Stimulated activated CD4-positive, alpha-beta T cell treated with anti-CD3 and anti-CD28 coated beads, Interleukin-1b, Interleukin-23, amount 100 ng/mL, for 1 hour (primary cell): ENCODE measurements at places on chromosomes 7 and 10.

DNA sequence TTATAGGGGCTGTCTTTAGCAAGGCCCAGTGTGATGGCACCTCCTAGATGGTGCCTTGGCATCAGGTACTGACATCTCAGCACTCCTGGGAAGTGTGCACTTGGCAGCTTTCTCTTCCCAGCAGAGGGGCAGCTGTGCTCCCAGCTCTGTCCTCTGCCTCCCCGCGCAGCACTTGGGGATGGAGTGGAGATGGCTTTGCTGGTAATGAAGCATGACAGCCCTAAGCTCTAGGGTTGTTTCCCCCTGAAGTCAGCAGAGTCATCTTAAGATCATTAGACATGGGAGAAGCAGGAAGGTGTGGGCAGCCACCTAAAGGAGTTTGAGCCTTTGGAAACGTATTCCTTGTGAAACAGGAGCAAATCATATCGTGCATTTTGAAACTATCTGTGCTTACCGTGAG lies 46.7 kb downstream of the HTRA1 start:
- no peak for DNase-seq

DNA sequence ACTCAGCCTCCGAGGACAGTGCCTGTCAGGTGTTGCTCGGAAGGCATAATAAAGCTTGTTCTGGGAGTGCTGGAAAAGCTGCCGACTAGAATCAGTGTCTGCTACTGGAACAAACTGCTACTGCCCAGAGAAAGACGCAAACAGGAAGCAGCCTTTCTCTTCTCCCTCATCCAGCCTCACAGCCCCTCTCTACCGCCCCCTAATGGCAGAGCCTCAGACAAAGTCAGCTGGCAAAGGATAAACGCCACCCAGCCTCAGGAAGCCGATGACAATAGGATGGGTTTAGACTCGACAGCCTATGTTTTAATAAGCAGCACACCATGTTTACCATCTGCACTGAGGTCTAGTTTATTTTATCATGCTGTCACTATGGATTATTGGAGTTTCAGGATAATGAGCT lies 169.5 kb upstream of the LYZL1 start:
- no peak for DNase-seq

DNA sequence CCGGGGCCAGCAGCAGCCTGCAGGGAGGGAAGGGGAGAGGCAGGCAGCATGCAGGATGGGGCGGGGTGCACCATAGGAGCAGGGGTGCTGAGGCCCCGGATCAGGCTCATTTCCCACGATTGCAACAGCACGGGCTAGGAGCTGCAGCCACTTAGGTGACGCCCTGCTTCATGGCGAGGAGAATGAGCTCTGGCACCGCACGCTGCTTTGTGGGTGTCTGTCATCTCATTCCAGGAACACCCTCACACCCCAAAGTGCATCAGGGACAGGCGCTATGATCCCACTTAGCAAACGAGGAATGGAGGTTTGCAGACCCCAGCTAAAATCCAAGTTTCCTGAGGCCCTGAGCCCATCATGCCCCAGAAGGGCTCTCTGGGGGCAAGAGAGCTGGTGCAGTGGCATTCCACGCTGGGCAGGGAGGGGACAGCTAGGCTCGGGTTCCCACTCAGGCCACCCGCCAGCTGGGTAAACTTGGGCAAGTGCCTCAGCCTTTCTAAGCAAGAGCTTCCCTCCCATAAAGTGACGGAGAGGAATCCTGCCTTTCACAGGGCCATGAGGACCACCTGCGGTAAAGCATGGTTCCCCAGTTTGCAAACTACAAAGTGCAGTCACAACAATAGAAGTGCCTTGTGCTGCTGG lies 9.3 kb downstream of the KCNH2 start:
- no peak for DNase-seq

GRCh38 chr10:52029628-52030027 lies 284.5 kb upstream of the DKK1 start:
- DNase-seq: no peak

DNA sequence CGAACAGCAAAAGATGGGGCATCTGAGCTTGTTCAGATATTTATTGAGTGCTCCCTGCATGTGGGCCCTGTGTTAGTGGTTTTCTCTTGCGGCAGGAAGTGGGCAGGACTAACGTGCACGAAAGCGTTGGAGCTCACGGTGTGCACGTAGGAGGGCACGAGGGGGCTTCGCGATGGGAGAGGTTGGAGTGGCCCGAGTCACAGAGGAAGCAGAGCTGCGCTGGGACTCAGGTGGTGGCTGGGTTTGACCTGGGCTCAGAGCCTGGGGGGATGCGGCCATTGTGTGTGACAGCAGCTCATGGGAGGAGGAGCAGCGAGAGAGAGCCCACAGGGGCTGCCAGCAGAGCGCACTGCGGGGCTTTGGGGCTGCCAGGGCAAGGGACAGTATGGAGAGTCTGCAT lies 7.7 kb downstream of the ZSCAN25 start:
- DNase-seq: peak; percentile 6

- no peak for DNase-seq
These were observed 920 bp downstream of the PRLHR start for GRCh38 chr10:118594392-118595063.

DNA sequence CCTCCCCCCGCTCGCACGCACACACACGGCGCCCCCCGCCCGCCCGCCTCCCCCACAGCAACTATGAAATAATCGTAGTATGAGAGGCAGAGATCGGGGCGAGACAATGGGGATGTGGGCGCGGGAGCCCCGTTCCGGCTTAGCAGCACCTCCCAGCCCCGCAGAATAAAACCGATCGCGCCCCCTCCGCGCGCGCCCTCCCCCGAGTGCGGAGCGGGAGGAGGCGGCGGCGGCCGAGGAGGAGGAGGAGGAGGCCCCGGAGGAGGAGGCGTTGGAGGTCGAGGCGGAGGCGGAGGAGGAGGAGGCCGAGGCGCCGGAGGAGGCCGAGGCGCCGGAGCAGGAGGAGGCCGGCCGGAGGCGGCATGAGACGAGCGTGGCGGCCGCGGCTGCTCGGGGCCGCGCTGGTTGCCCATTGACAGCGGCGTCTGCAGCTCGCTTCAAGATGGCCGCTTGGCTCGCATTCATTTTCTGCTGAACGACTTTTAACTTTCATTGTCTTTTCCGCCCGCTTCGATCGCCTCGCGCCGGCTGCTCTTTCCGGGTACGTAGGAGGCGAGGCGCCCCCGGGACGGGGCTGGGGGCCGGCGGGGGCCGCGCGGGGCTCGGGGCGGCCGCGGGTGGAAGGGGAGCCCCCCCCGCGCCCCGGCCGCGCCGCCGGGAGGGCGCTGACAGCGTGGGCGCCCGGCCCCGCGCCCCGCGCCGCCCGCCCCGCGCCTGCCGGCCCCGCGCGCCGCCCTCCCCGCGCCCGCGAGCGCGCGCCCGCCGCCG lies 441 bp downstream of the BMI1 start:
- no peak for DNase-seq

- DNase-seq: no peak
These were observed 4.8 kb downstream of the RUFY2 start for GRCh38 chr10:68402276-68402675.

- DNase-seq: no peak
These were observed 980 bp downstream of the ADAMTS14 start for GRCh38 chr10:70673043-70673928.

GRCh38 chr10:123389520-123389919 lies 235.3 kb downstream of the BUB3 start:
- no peak for DNase-seq

- DNase-seq: no peak
These were observed 82.2 kb downstream of the GATA3 start for GRCh38 chr10:8136736-8137135.
